GM23338 (cell line): ENCODE measurements at places on chromosomes 2 and 18. TPM values are rescaled to one million over a fixed set of nuclear protein-coding genes. Genes with fewer than 3 reads are reported as not detected.

GRCh38 chr2:36965206-36965605 lies 1.1 kb downstream of the STRN start:
- no peaks in the 10 kb centered on the region for H3K27me3 ChIP-seq
- no peak for DNase-seq
- H3K27ac ChIP-seq, result peak overlapping the region; percentile 95
- peak overlapping the region; percentile 92 for H3K4me3 ChIP-seq
- no peaks in the 10 kb centered on the region for H3K36me3 ChIP-seq

The CTAGE1 gene
- 0.03 TPM in 1 of 2 replicates, not detected in the other for total RNA-seq

The ZBTB7C gene
- 0.14 and 0.47 TPM in 2 replicates for total RNA-seq

The RAB6D gene
- not detected in 2 replicates for total RNA-seq

The NAT8 gene
- total RNA-seq, result not detected in 2 replicates

- peaks cover 20% of the 10 kb centered on the region for H3K4me1 ChIP-seq
- DNase-seq, result no peak
- H3K36me3 ChIP-seq, result no peaks in the 10 kb centered on the region
Observed at GRCh38 chr2:137190411-137191195, 425.3 kb downstream of the THSD7B start.

DNA sequence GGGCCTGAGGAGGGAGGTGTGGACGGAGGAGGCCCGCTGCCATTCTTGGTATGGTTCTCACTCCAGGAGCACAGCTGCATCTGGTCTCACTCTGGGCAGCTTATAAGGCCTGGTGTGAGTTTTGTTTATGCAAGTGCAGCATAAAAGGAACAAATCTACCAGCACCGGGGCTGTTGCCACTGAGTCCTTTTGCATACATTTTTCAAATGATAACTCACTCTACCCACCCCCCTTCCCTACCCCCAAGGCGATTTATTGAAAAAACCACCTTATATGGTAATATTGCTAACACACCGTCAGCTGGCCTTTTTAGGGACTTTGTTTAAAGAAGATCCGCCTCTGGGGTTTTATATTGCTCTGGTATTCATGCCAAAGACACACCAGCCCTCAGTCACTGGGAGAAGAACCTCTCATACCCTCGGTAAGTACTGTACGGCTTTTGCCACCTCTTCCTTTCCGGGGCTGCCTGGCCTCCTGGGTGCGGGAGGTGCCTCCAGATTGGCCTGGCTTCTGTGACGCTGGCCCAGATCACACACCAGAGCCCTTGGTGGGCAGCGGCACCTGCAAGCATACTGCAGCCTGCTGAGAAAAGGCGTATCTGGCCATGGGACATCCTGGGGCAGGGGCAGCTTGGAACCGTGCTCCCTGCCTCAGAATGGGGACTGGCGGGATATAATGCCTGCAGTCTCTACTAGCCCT lies at the start of gene ACTG2:
TSS of gene ACTG2 (plus strand) at position 378 of the 699 bp plus-strand sequence. CDS start 8,304 bp downstream, outside the sequence.
- H3K27ac ChIP-seq, result no peak within 1 kb of the TSS
- no peak for DNase-seq
- no peaks in the 10 kb centered on the region for H3K4me1 ChIP-seq
- no peaks in the 10 kb centered on the region for H3K36me3 ChIP-seq
- H3K4me3 ChIP-seq, result no peak within 1 kb of the TSS

DNA sequence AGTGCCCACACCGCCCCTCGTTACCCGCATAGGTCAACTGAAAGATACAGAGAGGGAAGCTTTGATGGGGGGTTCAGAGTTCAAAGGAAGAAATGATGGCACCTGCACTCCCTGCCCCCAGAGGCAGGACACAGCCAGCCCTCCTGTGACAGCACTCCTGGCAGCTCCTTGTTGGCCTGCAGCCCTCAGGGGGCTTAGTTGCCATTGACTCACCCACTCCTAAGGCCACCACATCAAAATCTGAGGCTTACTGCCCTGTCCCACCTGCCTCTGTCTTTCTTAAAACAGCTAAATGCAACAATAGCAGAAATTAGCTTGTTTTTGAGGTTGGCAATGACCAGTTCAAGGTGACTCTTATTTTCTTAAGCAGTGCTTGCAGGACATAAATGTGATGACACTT lies 31.6 kb upstream of the SLC35F6 start:
- DNase-seq, result no peak
- no peaks in the 10 kb centered on the region for H3K4me1 ChIP-seq
- no peaks in the 10 kb centered on the region for H3K36me3 ChIP-seq
- no peak overlapping the region for H3K4me3 ChIP-seq
- H3K27me3 ChIP-seq, result no peaks in the 10 kb centered on the region
- no peak overlapping the region for H3K27ac ChIP-seq

GRCh38 chr2:134773759-134774742 lies 55.3 kb upstream of the TMEM163 start:
- no peaks in the 10 kb centered on the region for H3K36me3 ChIP-seq
- peaks cover 30% of the 10 kb centered on the region for H3K4me1 ChIP-seq
- no peaks in the 10 kb centered on the region for H3K27me3 ChIP-seq
- H3K4me3 ChIP-seq, result no peak overlapping the region

GRCh38 chr18:56188529-56189275 lies 449.7 kb downstream of the TXNL1 start:
- no peaks in the 10 kb centered on the region for H3K4me1 ChIP-seq
- H3K36me3 ChIP-seq, result no peaks in the 10 kb centered on the region
- no peak overlapping the region for H3K27ac ChIP-seq
- DNase-seq, result no peak

GRCh38 chr2:215110918-215111317 lies 27.5 kb downstream of the ABCA12 start:
- H3K27ac ChIP-seq, result no peak overlapping the region
- no peak for DNase-seq
- no peaks in the 10 kb centered on the region for H3K27me3 ChIP-seq
- no peak overlapping the region for H3K4me3 ChIP-seq
- H3K36me3 ChIP-seq, result no peaks in the 10 kb centered on the region
